ENCODE measurements at places on chromosomes 2 and 18.

DNA sequence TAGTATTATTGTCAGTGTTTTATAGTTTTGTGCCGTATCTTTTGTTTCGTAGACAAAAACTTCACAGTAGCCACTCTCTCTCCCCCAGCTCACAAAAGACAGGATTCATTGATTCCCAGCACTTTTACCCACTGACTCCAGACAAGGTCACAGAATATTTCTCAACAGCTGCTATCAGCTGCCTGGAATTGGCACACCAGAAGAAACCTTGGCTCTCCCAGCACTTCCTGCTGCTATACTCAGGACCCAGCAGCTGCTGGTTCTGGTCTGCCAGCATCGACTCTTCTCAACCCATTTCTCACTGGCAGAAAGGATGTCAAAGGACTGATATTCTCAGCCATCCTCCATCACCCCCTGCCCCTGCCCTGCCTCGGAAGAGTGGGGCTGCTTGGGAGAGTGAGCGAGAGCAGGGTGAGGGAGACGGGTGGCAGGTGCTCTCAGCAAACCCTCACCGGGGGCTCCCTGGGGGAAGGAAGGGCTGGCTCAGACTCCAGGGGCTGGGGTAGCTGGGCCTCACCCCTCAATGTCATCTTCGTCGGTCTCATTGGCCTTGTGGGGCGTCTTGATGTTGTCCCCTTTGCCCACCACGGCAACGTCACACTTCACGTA lies 6.1 kb upstream of the OTOF start:
- DNase-seq = no peak

- peak; percentile 50 for DNase-seq
Measured at GRCh38 chr2:24920809-24921441, 888 bp upstream of the ADCY3 start.

- DNase-seq = no peak
Measured at GRCh38 chr2:190149200-190149599, 86.7 kb upstream of the MSTN start.

- DNase-seq = no peak
Measured at GRCh38 chr2:94986392-94986963, 39.0 kb upstream of the MAL start.

DNA sequence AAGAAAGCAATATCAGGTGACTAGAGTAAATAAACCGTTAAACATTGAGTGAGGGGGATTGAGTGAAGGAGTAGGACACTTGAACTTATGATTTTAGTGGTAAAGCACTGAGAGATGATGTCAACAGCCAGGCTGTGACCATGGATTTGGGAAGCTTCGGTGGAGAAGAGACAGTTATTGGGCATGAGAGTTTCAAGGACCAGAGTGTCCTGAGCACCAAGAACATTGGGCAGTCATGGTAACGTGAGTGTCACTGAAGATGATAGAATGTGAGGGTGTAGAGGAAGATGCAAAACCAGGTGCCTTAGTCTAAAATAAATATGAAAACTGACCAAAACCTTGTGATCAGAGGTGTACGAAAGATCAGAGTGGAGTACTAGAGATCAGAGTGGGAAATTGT lies 248.1 kb downstream of the ASXL3 start:
- DNase-seq = no peak

- peak; percentile 52 for DNase-seq
Measured at GRCh38 chr18:48913201-48913600, 37.6 kb downstream of the SMAD7 start.

DNA sequence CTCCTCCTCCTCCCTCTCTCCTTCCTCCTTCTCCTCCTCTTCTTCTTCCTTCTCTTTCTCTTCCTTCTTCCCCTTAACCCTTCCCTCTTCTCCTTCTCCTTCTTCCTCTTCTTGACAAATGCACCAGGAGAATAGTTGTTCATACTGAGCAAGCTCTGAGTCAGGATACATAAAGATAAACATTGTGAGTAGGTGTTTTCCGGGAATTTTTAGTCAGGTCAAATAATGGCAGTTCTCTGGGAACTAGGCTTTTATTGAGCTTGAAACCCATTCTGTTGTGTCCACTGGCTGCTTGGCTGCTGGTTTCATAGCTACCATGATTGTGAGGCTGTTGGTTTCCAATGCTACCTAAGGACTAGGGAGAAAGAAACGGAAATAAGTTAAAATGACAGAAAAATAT lies 1144.7 kb upstream of the DDX18 start:
- DNase-seq = no peak

DNA sequence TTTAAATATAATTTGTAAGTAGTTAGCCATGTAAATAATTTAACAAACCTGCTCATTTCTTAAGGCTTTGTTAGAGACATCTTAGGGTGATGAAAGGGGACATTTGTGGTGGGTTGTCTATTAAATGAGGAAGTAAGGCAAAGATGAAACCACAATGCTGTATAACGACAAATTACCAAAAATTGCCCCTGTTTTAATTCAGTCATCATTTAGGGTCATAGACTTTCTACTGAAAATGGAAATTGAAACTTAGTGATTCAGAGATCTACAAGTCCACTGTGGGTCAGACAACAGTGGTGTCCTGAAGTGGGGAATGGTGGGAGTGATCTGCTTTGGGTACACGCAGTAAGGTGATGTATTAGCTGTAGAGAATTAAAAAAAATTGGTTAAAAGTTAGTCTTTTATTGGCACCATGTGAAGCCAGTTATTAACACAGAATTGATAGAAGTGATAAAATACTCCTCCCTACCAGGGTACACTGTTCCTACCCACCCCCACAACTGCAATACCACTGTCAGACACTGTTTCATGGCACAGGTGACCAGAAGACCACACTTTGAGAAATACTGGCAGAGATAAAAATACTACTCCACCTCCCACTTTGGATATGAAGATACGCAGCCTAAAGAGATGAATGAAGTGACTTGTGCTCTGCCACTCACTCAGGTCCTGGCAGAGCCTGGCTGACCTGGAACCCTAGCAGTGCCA lies 13.4 kb downstream of the CERS6 start:
- DNase-seq = no peak

GRCh38 chr2:231181860-231182512 lies 16.4 kb upstream of the ARMC9 start:
- peak; percentile 88 for DNase-seq

DNA sequence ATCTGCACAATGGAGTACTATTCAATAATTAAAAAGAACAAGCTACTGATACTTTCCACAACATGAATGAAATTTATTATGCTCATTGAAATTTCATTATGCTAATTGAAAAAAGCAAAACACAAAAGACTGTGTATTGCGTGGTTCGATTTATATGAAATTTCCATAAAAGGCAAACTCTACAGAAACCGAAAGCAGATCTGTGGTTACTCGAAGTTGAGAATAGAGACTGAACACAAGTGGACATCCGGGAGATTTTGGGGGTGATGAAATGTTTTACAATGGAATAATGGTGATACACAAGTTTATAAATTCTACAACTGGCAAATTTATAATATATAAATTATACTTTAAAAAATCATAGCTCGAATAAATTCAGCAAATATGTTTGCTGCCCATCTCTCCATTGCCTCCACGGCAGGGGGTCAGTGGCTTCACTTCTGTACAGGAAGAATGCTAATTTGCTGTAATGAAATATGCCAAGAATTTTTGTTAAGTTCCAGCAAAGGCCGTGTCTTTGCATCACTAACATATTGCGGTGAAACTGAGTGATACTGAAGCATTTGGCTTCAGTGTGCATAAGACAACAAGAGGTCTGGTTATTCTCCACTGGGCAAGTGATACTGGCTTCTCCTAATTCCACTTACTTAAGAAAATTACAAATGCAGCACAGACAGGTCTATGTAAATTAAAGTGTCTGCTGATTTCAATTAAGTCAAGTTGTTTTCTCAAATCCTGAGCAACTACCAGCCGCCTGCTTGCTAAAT lies 96.7 kb downstream of the TMEM163 start:
- no peak for DNase-seq

GRCh38 chr2:211331736-211332135 lies 775.3 kb downstream of the CPS1 start:
- no peak for DNase-seq
